ENCODE measurements at places on chromosomes 2 and 18.

- DNase-seq = no peak
Observed at GRCh38 chr2:16686641-16687040, 21.0 kb upstream of the CYRIA start.

GRCh38 chr2:226077031-226077430 lies 677.5 kb downstream of the NYAP2 start:
- DNase-seq = no peak

GRCh38 chr2:181022652-181023051 lies 42.2 kb downstream of the UBE2E3 start:
- DNase-seq = no peak

- no peak for DNase-seq
Observed at GRCh38 chr2:17591846-17592245, 51.4 kb downstream of the VSNL1 start.
